ENCODE measurements at places on chromosomes 11 and 22.

DNA sequence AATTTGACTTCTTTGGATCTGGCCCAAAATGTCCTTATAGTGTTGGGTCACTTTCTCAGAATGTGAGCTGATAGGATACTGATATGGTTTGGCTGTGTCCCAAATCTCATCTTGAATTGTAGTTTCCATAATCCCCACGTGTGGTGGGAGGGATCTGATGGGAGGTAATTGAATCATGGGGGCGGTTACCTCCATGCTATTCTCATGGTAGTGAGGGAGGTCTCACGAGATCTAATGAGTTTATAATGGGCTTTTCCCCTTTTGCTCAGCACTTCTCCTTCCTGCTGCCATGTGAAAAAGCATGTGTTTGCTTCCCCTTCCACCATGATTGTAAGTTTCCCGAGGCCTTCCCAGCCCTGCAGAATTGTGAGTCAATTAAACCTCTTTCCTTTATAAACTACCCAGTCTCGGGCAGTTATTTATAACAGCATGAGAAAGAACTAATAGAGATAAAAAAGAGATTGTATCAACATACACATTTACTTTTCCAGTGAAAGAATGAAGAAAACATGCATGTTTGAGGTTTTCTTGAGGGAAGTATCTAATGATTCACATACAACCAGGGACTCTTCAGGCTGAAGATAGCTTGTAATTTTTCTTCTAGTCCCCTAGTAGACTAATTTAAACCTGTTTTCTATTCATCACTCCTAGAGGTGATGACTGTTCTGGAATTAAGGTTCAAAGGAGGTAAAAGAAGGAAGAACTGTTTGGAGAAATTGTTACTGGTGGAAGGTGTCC, 17.3 kb upstream of the CSTF3 start:
- DNase-seq = no peak

- no peak for DNase-seq
Observed at GRCh38 chr11:56103210-56103737, at the start of gene OR8H2. OR8H2 (plus strand) TSS chr11:56103687; CDS start chr11:56105043, 1,356 bp downstream.

DNA sequence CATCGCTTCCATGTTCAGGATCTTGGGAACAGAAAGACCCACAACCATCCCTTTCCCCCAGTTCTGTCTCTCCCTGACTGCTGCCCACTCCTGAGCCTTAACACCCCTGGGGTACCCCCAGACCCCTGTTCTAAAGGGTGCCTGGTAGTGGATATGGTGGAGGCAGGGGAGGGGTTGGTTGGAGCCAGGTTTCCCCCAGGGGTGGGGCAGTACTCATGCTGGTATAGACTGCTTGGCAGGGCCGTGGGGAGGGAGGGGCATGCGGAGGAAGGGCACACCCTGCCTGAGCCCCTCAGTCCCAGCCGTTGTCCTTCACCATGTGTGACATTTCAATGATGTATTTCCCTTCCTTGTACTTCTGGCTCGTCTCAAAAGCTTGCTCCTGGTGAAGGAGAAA, 4.0 kb downstream of the YPEL4 start:
- DNase-seq = no peak

DNA sequence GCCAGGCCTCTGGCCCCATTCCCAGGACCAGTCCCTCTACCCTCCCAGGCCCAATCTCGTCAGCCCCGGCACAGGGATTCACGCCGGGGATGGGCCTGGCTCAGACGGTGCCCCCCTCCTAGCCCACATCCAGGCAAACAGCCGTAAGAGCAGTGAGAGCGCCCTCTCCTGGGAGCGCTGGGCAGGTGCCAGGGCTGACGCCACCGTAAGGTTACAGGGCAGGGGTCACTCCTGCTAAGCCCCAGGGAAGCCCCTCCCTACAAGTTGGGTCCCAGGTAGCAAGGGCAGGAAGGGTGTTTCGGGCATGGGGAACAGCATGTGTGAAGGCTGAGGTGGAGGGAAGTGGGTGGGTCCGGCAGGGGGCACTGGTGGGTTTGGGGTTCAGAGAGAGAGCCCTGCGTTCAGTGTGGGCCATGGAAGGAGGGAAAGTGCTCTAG, 19.2 kb upstream of the PPARA start:
- no peak for DNase-seq

DNA sequence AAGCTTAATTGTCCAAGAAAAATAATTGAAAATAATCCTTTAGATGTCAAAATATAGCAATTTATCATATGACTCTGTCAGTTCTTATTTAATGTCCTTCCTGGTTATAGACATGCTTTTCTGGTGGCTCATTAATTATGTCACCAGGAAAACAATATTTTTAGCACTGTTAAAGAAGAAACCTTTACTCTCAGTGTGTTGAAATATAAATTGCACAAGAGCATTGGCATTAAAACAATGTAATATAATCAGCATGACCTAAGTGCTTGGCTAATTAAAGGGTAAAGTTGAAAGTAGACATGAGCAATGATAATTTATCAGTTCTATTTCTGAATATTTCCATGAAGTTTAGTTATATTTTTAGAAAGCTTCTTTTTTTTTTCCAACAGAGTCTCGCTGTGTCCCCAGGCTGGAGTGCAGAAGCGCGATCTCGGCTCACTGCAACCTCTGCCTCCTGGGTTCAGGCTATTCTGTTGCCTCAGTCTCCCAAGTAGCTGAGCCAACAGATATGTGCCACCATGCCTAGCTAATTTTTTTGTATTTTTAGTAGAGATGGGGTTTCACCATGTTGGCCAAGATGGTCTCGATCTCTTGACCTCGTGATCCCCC, 232.3 kb downstream of the JRKL start:
- DNase-seq = no peak

- DNase-seq = no peak
Observed at GRCh38 chr22:46992121-46992731, 229.8 kb downstream of the TBC1D22A start.

DNA sequence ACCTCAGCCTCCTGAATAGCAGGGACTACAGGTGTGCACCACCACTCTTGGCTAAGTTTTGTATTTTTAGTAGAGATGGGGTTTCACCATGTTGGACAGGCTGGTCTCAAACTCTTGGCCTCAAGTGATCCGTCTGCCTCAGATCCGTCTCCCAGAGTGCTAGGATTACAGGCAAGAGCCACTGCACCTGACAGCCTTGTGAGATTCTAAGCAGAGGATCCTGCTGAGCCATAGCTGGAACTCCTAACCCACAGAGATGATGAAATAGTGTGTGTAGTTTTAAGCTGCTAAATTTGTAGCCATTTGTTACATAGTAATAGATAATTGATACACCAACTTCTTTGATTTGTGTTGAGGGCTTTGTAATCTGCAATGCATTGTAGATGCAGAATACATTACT, 51.1 kb downstream of the CLMP start:
- DNase-seq = no peak

DNA sequence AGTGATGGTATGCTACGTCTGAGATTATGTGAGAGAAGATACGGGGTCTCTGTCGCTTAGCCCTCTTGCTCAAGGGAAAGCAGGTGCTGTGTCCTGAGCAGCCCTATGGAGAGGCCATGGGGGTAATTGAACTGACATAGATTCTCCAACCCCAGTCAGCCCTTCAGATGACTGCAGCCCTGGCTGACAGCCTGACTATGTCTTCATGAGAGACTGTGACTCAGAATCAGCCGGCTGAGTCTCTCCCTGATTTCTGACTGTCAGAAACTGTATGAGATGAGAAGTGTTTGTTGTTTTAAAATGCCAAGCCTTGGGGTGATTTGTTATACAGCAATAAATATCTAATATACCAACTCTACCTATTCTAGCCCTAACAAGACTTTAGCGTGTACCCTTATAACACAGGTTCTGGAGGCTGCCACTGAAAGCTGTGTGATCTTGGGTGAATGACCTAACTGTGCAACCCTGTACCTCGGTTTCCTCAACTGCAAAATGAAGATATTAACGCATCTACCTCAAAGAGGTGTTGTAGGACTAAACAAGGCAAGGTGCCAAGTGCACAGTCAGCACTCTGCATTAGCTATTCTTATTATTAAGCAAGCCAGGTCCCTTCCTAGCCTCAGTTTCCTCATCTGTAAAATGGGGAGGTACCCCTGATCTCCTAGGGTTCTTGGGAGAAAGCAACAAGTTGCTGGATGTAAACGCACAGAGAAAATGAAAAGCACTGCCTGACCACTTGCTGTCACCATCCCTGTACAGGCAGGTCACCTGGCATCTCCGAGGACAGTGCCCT, 24.9 kb downstream of the SLC43A1 start:
- DNase-seq = no peak

DNA sequence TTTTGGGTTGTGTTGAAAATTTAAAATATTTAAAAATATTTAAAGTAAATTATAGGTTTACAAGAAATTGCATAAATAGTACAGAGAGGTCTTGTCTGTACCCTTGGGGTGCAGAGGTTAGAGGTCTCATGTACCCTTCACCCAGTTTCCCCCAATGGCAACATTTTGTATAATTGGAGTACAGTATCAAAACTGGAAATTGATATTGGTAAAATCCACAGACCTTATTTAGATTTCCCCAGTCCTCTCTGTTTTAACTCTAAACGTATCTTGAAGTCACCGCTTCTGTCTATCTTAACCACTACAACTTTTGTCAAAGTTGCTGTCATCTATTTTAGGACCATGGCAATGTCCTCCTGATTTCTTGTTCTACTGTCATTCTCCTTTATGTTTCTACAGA, 10.9 kb downstream of the THY1 start:
- no peak for DNase-seq

DNA sequence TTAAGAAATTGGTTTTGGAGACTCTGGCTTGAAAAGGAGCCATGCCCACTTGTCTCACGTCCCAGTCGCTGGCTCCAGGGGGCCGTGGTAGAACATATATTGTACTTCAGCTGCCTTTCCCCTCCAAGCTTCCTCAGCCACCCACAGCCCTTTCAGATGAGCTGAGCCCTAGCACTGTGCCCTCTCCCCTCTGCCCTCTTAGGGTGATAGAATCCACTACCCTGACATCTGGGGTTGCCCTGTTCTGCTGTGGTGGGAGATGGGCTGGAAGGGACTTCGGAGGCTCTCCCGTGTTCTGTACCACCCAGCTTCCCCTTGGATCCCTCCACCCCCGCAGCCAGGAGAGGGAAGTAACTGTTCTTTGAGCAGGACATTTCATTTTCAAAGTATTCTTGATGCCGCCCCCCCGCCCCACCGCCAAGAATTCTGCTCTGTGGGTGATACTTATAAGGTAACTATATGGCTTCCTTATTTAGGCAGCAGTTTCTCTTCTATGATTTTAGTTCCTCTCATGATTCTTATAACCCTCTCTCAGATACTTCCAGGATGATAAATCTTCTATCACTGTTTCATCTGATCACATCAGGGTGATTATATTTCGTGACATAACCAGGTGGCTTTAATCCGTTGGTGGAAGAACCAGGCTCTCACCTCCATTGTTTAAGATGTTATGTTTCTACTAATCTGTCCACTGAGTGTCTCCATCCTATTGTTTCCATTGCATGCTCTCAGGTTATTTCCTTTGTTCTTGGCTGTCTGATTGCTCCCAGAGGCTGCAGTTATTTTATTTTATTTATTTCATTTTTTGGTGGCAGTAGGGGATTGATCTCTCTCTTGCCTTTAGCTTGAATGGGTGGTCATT, 24.1 kb downstream of the ZBTB16 start:
- no peak for DNase-seq

DNA sequence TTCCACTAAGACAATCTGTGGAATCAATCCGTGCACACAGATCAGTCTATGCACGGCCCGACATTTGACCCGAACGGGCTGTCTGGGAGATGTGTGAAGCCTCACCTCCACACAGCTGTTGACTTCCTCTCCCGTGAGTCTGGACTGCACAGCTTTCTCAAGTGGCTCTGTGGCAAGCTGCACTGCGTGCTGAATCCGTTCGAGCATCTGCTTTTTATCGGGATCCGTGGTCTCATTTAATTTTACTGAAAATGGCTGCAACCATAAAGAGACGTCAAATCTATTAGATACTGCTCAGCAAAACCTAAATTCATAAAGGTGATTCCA, 19.3 kb downstream of the CARS1 start:
- no peak for DNase-seq

GRCh38 chr22:50613291-50613981, 12.8 kb downstream of the MAPK8IP2 start:
- no peak for DNase-seq

DNA sequence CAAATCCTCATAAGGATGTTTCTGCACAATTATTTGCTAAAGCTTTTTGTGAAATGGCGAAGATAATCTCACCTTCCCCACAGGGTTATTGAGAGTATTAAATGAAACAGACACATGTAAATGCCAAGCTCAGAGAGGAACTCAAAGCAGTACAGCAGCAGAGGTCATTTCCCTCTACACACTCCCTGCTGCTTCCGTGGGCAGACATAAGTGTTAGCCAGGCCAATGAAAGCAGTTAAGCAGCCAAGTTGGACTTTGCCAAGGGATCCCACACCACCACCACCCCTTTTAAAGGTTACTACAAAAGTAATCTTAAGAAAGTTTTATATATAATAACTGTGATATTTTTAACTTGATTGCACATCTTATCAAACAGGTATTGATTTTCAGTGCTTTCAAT, 4.0 kb upstream of the FAM111A start:
- no peak for DNase-seq

GRCh38 chr22:35426801-35427140, 26.8 kb downstream of the MCM5 start:
- DNase-seq = no peak

GRCh38 chr22:23137905-23138561, 3.8 kb downstream of the RSPH14 start:
- peak; percentile 27 for DNase-seq

GRCh38 chr22:30754971-30755758, 60.5 kb downstream of the OSBP2 start:
- DNase-seq = peak; percentile 17

GRCh38 chr11:131393691-131394090, 23.3 kb downstream of the NTM start:
- no peak for DNase-seq

DNA sequence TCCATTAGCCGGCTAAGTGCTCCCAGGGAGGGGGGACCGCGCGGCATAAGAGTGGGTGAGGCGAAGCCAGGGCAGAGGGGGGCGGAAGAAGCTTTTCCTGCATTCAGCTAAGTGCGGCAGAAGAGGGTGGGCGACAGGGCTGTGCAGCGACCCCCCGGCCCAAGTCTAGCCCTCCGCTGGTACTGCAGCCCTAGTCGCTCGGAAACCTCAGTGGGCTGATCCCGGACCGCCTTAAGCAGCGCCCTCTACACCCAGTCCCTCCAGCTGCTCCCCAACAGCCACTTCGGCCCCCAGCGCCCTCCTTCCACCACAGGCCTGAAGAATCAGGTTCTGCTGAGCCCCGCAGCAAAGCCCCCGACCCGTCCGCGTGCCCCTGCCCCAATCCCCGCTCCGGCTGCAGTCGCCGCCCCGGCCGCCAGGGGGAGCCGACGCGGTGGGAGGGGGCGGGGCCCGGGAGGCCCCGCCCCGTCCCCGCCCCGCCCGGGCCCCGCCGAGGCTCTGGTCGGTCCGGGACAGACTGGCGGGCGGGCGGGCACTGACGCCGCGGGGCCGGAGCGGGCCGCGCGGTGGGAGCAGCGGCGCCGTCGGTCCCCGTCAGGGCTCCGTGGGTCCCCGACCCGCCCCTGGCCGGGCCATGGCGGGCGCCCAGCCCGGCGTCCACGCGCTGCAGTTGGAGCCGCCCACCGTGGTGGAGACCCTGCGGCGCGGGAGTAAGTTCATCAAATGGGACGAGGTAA, at the start of gene PLCB3:
TSS of gene PLCB3 (plus strand) at position 515 of the 737 bp plus-strand sequence. CDS start at position 635, 120 bp downstream.
- peak; percentile 70 for DNase-seq

DNA sequence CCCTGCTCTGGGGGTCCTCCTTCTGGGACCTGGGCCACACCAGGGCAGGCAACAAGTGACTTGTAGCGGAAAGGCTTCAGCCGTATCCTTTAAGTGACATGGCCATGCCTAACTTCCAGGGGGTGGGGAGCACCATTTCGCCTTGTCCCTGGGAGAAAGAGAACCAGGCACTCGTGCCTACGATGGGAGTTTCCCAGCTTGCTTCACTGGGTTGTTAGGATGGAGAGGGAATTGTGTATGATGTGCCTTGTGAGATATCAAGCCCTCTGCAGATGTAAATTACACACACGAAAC, 151.4 kb downstream of the CACNA1I start:
- DNase-seq = no peak

- DNase-seq = no peak
Observed at GRCh38 chr22:44544816-44545433, 46.9 kb upstream of the RTL6 start.
